ENCODE measurements at places on chromosomes 5 and 9. TPM values are rescaled to one million over a fixed set of nuclear protein-coding genes. Genes with fewer than 3 reads are reported as not detected.

The SPATA31C2 gene
- not detected for total RNA-seq

The EGR1 gene
- 64.2 TPM for total RNA-seq

The KLF4 gene
- 66.8 TPM for total RNA-seq

The TMEM232 gene
- 2.4 TPM for total RNA-seq

The PCDHGA4 gene
- total RNA-seq = 0.17 TPM

The NTRK2 gene
- 3.4 TPM for total RNA-seq

The AQP3 gene
- 101 TPM for total RNA-seq

The ADAMTS12 gene
- total RNA-seq = 8.9 TPM

The NUDT12 gene
- 38.9 TPM for total RNA-seq

The FXN gene
- 12.2 TPM for total RNA-seq

The ALDH7A1 gene
- 50.0 TPM for total RNA-seq

The TNFSF15 gene
- total RNA-seq = 10.4 TPM

The TMOD1 gene
- 0.47 TPM for total RNA-seq

The ITGA1 gene
- 46.9 TPM for total RNA-seq

The HRCT1 gene
- 0.90 TPM for total RNA-seq

The EXOSC3 gene
- 28.5 TPM for total RNA-seq

The BARHL1 gene
- not detected for total RNA-seq

The TMEM8B gene
- 12.3 TPM for total RNA-seq

The VCP gene
- 234 TPM for total RNA-seq

The TAF1L gene
- total RNA-seq = not detected

The CENPH gene
- 10.8 TPM for total RNA-seq

The PSD2 gene
- not detected for total RNA-seq

The BHMT2 gene
- not detected for total RNA-seq

The SUSD3 gene
- total RNA-seq = 11.4 TPM

The TMEM141 gene
- 232 TPM for total RNA-seq

The RNF208 gene
- 2.3 TPM for total RNA-seq

The NFIB gene
- 27.3 TPM for total RNA-seq

The RNF130 gene
- total RNA-seq = 42.4 TPM

The NUTM2G gene
- total RNA-seq = 0.32 TPM

The TRIM36 gene
- 3.1 TPM for total RNA-seq

The FOXD4L4 gene
- total RNA-seq = 0.12 TPM

The PLCXD3 gene
- 2.2 TPM for total RNA-seq

The GHR gene
- 24.3 TPM for total RNA-seq

The NMUR2 gene
- not detected for total RNA-seq

The CCL21 gene
- total RNA-seq = not detected

The IL33 gene
- 2.0 TPM for total RNA-seq

The HTR4 gene
- 2.0 TPM for total RNA-seq

The OR13C2 gene
- total RNA-seq = not detected

The LCN12 gene
- total RNA-seq = 1.6 TPM

The EQTN gene
- 1.1 TPM for total RNA-seq

The UGT3A1 gene
- total RNA-seq = 45.1 TPM

The FYB1 gene
- total RNA-seq = 2.4 TPM

The SNX2 gene
- 98.4 TPM for total RNA-seq

The CTXN3 gene
- not detected for total RNA-seq
